ENCODE measurements at places on chromosomes 7 and 10. TPM values are rescaled to one million over a fixed set of nuclear protein-coding genes. Genes with fewer than 3 reads are reported as not detected.

HYAL4 gene
- 1.6 TPM for total RNA-seq

CDHR3 gene
- total RNA-seq: 3.9 TPM

GSDME gene
- 39.3 TPM for total RNA-seq

EPHB6 gene
- 122 TPM for total RNA-seq

CFTR gene
- total RNA-seq: 2.9 TPM

LRRN3 gene
- total RNA-seq: 41.5 TPM

CABCOCO1 gene
- total RNA-seq: 1.0 TPM

SPDYE5 gene
- 1.5 TPM for total RNA-seq

C10orf67 gene
- total RNA-seq: 1.0 TPM

AP1S1 gene
- total RNA-seq: 47.2 TPM
